ENCODE measurements at places on chromosomes 1 and 21. TPM values are rescaled to one million over a fixed set of nuclear protein-coding genes. Genes with fewer than 3 reads are reported as not detected.
A peak's percentile ranks its signal among the peaks of the same experiment; 100 is the strongest.

Gene STYXL2
- not detected for total RNA-seq

Gene LAPTM5
- total RNA-seq = not detected

Gene C1orf94
- total RNA-seq = not detected

Gene NPHS2
- total RNA-seq = not detected

Gene PBX1
- 0.36 TPM for total RNA-seq

DNA sequence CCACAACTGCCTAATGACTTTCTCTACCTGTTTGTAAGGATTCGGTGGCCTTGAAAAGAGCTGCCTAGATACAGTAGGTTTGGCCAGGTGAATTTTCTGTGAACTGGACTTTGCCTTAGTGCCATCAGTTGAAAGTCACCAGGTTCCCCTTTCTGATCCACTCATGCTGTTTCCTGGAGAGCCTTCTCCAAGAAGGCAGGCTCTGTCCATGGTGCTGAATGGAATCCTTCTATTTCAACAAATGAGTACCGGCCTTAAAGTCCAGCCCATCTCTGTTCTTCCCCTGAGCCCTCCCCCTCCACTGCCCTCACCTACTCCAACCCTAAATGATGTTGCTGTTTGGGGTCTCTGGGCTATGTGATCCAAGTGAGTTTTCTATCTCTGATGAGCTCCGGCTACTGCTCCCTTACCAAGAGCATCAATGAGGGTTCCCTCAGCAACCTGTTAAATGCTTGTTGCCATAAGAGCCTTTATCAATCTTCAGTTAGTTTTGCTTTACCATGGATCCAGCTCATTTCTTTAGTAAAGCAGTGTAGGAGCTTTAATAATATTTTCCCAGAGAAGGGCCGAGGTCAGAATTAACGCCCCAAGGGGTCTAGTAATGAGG lies 500.4 kb downstream of the PTPRU start:
- DNase-seq = no peak

- DNase-seq = peak; percentile 34
These were observed 214.5 kb downstream of the TBX15 start for GRCh38 chr1:118773656-118774055.

DNA sequence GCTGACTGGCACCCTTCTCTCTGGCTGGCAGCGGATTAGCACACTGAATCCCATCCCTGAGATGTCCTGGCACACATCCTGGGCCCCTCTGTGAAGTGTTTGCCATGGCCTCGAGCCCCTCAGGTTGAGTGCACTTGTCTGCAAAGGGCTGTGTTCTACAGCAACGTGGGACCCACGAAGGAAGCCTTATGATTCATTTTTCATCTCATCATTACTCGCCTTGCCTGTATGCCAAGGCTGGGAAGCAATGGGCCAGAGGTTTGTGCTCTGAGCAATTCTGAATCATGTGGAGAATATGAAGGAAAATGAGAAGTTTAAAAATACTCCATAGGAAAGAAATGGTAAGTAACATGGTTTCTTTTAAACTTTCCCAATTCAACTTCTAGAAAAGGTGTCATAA lies 124.8 kb upstream of the LMO4 start:
- DNase-seq = peak; percentile 66

DNA sequence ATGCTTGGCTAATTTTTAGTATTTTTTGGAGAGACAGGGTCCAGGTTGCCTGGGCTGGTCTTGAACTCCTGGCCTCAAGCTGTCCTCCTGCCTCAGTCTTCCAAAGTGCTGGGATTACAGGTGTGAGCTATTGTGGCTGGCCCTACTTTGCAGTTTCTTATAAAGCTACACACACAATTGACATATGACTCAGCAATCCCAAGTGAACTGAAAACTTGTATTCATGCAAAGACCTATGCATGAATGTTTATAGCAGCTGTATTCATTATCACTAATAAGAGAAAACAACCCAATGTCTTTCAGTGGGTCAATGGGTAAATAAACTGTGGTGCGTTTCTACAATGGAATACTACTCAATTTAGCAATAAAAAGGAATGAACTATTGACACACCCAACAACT lies 103.1 kb downstream of the MRPS6 start:
- DNase-seq = no peak

DNA sequence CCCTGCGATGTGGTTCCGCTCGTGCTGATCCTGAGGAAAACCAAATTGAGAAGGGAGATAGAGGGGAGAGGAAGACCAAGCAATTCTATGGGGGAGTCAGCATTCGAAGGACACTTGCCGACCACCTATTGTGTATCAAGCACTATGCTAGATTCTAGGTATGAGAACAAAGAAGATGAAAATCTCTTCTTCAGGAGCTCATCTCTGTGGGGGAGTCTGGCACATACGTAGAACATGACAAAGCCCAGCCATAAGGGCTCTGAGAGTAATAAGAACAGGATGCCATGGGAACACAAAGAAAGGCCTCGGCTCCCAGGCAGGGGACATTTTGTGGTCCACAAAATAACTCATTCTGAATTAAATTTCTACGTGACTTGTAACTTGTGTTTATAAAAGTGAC lies 83.7 kb downstream of the WLS start:
- DNase-seq = no peak

- DNase-seq = no peak
These were observed 103.7 kb upstream of the NFIA start for GRCh38 chr1:60978421-60979357.

DNA sequence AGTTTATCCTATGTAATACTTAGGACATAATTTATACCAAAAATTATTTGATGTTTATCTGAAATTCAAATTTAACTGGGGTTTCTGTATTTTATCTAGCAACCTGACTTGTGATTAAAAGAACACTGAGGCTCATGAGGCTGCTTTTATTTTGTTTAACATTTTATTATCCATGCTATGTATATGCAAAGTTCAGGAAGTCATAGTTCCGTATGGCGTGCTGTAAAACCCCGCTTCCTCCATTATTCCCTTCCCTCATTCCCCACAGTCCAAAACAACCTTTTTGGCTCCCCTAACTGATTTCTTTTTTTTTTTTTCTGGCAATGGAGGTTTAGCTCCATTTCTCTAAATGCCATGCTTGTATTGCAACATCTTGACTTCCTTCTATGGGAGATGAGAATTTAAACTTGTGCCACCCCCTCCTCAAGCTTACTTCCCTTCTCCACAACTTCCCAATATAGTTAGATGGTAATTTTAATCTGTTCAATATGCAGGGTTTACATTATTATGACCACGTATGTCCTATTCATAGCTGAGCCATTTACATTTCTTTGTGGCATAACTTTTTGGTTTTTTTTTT lies 138.0 kb upstream of the DNAH14 start:
- no peak for DNase-seq

DNA sequence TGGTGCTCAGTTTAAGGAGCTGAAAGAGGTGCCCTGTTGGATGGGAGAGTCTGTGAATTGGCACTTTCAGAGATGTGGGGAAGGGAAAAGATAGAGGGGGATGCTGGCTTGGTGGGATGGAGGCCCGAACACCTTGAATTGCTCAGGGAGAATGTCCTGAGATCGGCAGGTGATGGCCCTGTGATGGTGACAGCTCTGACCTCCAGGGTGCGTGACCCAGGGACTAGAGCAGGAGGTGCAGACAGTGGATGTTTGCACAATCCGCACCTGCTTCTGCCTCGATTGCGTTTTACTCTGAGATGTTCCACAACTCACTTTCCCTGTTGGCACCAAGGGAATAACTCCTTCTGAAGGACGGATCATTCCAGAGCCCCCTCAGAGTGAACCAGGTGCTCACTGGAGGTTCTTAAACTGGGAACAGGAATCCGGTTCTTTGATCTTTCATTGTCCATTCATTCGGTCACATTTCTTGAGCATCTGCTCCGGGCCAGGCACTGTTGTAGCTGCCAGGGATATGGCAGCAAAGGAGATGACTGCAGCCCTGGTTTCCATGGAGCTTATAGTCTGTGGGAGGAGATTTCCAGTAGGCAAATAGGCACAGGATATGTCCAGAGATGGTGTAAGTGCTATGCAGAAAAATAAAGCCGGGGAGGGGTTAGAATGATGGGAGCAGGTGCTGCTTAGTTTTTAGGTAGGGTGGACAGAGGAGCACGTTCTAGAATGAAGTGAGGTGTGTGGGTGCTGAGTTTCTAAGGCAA lies 226.6 kb upstream of the TMEM51 start:
- no peak for DNase-seq

Data from MG63 (cell line).